ENCODE measurements at places on chromosomes 7 and 10.

GRCh38 chr7:90625562-90625961 is 29.4 kb downstream of the CDK14 start:
- no peak for DNase-seq

DNA sequence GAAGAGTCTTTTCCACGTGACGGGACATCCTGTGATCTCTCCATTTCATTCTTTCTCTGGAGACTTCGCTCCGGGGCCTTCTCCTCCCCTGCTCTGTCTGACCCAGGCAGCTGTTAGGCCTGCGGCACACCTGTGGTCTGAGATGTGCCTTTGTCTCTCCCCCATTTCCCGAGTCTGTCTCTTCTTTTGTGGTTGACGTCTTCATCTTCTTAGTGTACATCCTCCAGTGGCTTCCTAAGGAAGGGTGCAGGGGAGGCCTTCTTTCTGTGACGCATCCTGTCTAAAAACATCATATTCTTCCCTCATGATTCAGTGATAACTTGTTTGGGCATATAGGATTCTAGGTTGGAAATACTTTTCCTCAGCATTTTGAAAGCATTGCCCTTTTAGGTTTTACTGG is 17.2 kb upstream of the ATP6V0E2 start:
- DNase-seq = no peak

DNA sequence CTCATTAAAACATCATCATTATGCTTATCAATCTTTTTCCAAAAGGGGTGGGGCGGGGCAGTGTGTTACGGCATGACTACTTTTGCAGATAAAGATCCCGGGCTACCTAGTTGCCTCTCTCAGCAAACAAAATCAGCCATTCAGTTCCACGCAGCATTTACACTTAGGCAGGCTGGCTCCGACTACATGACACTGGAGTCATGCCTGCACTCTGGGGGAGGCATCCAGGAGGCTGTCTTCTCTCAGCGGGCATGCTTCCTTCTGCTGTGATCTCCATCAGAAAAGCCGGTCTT is 193.9 kb upstream of the TCF7L2 start:
- no peak for DNase-seq

DNA sequence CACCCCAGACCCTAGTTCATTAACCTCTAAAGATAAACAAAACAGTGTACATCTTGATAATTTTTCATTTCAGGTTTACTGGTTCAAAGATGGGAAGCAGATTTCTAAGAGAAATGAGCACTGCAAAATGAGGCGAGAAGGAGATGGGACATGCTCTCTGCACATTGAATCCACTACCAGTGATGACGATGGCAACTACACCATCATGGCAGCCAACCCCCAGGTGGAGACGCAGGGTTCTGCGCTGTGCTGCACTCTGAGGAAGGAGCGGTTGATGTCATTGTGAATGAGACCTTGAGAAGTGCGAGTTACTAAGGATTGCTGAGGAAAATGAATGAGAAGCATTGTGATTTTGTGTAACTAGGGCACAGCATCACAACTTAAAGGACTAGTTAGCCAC is 37.6 kb downstream of the ATOH7 start:
- no peak for DNase-seq

DNA sequence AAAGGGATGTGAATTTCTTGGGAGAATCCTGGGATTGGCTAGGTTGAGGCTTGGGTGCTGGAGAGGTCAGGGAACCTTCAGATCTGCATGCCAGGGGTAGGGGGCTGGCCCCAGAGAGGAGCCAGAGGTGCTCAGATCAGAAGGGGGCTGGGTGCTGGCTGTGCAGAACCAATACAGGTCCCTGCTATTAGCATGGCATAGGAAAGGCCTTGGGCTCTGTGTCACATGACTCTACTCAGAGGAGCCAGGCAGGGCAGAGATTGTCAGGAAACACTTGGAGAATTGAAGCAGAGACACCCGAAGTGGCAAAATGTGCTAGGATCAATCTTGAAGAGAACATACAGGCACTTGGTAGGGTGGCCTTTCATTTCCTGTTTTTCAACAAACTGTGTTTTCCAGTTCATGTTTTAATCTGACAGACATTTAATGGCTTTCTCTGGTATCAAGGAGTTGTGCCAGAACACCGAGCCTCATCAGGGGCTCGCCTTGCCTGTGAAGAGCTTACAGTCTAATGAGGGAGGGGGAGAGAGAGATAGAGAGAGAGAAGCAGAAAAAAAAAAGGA is 498.9 kb downstream of the RPS24 start:
- DNase-seq = no peak

- DNase-seq = no peak
Measured at GRCh38 chr7:16067711-16068110, 353.6 kb downstream of the CRPPA start.

GRCh38 chr10:133158756-133159610 is 1.0 kb upstream of the KNDC1 start:
- DNase-seq = no peak

- DNase-seq = no peak
Measured at GRCh38 chr7:152674860-152675758, 832 bp downstream of the XRCC2 start.

DNA sequence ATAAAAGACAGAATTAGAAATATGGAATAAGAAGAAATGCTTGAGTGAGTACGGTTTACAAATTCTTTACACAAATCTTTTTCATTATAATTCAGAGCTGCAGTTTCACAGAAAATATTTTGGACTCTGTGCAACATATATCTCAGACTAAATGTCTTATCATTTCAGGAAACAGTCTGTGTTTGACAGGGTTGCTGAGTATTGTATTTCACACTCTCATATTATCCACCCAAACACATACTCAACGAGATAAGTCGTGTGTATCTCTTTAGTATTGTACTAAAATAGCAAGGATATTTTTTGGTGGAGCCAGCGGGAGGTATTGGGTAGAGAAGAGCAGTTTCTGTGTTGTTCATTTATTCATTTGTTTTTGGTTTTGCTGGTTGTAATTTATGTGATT is 39.0 kb upstream of the SLC39A12 start:
- DNase-seq = no peak

DNA sequence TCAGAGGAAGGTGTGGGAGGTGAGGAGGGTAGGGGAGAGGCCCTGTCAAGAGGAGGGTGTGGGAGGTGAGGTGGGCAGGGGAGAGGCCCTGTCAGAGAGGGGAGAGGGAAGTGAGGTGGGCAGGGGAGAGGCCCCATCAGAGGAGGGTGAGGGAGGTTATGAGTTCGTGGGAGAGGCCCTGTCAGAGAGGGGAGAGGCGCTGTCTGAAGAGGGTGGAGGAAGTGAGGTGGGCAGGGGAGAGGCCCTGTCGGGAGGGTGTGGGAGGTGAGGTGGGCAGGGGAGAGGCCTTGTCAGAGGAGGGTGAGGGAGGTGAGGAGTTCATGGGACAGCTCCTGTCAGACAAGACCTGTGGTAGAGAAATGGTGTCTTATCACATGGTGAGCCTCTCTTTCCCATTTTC is 74.4 kb downstream of the INPP5A start:
- no peak for DNase-seq

DNA sequence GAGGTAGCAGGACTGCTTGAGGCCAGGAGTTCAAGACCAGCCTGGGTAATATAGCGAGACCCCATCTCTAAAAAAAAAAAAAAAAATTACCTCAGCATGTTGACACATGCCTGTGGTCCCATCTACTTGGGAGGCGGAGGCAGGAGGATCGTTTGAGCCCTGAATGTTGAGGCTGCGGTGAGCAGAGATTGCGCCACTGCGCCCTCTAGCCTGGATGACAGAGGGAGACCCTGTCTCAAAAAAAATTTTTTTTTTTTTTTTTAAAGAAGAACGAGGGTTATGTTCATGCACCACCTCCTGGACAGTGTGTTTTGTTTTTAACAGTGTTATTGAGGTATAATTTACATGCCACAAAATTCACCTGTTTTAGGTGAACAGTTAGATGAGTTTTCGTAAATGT is 51.1 kb upstream of the SEPHS1 start:
- DNase-seq = no peak
